ENCODE measurements at places on chromosomes 7 and 10.

GRCh38 chr7:91348711-91349110 is 84.5 kb downstream of the FZD1 start:
- DNase-seq: peak; percentile 24

DNA sequence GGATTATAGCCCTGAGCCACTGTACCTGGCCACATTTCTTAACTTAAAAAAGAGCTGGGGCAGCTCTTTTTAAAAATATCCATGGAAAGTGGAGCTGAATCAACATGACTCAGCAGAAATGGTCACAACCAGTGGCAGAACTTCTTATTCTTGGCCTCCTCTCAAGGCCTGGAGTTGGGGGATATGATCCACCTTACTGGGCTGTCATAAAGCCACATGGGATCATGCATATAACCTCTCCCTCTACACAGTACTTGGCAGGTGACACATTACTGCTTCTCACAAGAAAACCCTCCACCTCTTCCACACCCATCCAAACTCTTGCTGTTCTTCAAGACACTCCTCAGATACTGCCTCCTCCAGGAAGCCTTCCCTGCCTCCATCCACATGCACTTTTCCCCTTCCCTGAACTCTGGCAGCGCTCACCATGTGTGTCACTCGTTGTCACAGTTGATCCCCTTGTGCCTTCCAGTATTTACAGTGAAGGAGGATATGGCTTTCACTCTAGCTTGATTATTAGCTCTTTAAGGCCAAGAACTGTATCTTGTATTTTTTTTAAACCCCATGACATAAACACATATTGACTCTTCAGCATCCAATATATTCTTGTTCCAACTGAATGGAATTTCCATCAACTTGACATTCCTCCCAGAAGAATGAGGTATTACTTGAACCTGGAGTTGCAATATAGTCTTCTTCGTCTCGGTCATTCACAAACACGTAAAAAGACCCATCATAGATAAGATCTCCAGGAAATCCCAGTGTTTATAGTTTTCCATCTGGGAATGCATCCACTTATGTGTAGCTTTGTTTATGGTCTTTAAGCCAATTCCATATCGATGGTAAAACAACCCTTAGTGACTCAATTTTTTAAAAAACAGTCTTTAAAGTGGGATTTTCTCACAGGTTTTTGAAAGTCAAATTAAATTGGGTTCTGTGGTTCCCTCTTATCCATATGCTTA is 85.5 kb downstream of the TBXAS1 start:
- DNase-seq: peak; percentile 39

- peak; percentile 69 for DNase-seq
Measured at GRCh38 chr10:118543714-118544400, 51.6 kb downstream of the PRLHR start.

- no peak for DNase-seq
Measured at GRCh38 chr7:156158213-156158612, 345.9 kb upstream of the SHH start.

DNA sequence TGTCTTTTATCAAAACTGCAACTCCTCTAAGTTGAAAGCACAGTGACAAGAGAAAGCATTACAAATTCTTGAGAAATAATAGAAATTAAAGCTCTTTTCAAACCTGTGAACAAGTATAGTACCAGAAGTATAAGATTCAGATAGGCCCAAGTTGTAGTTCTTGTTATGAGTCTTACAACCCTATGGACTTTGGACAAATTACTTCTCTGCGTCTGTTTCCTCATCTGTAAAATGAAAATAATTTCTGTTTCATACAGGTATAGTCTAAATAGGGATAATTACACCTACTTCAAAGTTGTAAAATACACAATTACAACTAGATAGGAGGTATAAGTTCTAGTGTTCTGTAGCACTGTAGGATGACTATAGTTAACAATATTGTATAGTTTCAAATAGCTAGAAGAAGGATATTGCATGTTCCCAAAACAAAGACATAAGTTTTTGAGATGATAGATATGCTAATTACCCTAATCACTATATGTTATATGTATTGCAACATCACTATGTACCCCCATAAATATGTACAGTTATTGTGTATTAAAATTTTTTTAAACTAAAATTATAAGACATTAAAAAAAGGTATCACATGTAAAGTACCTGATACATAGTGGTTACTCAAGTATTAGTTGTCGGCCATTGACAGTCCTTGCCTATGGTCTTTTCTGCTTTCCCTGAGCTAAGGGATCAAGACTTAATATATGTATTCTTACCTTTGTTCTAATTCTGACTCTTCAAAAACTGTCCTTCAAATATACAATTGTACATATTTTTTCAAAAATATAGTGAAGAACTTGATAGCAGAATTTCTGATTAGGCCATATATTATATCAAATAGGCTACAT is 1.8 kb upstream of the WASL start:
- no peak for DNase-seq

- DNase-seq: no peak
Measured at GRCh38 chr7:81002421-81002820, 83.6 kb upstream of the SEMA3C start.

- no peak for DNase-seq
Measured at GRCh38 chr10:131902211-131902610, 1.4 kb downstream of the PPP2R2D start.

- DNase-seq: no peak
Measured at GRCh38 chr7:130090745-130091532, 20.6 kb downstream of the KLHDC10 start.

GRCh38 chr7:152733286-152733934 is 26.1 kb upstream of the ACTR3B start:
- no peak for DNase-seq

DNA sequence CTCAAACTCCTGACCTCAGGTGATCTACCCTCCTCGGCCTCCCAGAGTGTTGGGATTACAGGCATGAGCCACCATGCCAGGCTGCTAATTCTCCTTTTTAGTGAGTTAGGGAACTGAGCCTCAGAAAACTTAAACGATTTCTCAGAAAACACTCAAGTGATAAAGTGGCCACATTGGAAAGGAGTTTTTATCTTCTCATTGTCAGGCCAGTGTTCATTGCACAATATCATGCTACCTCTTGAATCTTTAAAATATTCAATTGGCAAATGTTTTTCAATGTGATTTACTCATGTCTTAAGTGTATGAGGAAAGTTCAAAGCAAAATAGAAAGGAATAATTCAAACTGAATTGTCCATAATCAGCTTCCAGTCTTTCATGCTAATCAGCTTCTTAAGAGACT is 80.7 kb downstream of the ITGB8 start:
- DNase-seq: no peak

GRCh38 chr7:114148779-114149178 is 230.0 kb upstream of the PPP1R3A start:
- DNase-seq: no peak

DNA sequence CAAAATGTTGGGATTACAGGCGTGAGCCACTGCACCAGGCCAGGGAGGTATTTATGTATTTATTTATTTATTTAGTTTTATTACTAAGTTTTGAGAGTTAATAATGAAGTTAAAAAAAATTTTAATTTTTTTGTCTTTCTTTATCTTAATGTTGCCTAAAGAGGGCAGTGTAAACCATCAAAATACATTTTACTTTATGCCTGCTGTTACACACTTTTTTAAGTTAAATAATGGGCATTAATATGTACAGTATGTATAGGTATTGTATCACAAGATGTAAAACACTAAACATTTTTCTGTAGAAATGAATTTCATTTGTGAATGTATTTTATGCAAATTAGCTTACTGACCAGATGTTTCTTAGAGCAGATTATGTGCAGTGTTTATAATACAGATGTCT is 129.4 kb downstream of the AASS start:
- DNase-seq: no peak

DNA sequence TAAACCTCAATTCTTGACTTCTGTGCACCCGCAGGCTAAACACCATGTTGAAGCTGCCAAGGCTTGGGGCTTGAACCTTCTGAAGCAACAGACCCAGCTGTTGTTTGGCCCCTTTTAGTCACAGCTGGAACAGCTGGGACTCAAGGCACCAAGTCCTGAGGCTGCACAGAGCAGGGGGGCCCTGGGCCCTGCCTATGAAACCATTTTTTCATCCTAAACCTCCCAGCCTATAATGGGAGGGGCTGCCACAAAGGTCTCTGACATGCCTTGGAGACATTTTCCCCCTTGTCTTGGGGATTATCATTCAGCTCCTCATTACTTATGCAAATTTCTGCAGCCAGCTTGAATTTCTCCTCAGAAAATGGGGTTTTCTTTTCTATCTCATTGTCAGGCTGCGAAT is 31.8 kb downstream of the LMBR1 start:
- no peak for DNase-seq

DNA sequence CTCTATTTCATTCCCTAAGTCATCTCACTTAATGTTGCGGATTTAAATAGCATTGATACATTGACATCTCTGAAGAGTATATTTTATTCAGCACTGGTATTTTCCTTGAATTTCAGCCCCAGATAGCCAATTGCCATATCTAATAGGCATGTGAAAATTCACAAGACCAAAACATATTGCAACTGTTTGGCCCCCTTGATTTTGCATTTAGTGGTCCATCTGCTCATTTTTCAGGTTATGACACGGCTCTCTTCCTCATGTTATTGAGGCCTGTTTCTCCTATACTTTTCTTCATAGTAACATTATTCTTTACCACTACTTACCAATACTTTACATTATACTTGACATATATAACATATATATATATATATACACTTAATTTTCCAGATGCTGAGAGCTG is 43.7 kb downstream of the MKLN1 start:
- no peak for DNase-seq

DNA sequence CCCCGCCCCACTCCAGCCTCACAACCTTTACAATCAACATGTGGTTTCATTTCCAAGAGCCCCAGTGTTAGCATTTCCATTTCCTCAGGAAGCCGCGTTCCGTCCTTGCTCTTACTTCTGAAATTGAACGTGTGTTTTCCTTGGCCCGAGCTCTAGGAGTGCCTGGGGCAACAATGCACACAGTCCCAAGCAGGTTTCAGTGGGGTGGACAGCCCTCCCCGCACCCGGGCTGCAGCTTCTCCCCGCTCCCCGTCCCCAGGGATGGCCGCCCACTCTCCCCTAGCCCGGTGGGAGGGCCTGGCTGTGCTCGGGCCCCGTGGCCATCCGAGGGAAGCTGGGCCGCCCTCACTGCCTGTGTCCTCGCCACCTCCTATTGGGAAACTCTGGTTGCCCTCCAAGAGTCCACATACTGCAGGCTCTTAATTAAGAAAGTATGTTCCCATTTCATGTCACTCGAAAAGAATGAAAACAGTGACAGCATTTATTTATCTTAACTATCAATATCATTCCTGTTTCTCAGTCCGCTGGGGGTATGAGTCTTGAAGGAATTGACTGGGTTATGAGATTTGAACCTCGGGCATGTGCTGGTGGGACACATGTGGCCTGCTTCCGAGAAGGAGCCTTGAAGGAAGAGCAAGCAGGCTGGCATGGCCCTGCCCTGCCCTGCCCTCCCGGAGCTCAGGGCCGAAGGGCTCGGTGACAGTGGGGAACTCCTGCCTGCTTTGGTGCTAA is 163.8 kb downstream of the GRK5 start:
- DNase-seq: peak; percentile 75

DNA sequence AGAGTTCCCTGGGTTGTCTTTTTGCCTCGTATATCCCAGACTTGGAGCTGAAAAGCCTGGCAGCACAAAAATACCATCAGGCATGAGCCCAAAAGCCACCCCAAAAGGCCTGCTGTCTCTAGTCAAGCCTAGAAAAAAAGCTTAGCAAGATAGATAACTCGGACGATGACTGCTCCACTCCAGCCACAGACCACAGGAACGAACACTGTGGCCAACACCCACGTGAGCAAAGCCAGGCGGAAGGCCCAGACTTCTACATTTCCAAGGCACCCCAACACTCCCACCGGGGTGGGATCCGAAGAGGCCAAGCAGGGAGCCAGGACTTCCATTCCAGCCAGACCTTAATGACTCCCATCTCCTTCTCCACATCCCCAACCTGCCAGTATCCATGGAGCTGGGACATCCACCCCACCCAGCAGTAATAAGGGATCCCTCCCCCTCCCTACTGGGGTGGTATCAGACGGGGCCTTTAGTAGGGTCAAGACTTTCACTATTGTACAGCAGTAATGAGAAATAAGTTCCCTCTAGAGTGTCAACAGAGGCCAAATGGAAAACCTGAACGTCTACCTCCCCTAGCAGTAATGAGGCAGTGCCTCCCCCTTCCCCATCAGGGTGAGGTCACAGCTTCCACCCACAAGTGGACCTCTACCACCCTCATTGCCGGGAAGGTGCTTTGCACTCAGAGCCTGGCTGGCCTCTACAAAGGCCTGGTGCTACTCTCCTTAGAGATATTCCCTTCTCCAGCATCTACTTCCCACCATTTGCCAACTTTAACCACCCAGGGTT is 23.0 kb downstream of the PRLHR start:
- DNase-seq: no peak

DNA sequence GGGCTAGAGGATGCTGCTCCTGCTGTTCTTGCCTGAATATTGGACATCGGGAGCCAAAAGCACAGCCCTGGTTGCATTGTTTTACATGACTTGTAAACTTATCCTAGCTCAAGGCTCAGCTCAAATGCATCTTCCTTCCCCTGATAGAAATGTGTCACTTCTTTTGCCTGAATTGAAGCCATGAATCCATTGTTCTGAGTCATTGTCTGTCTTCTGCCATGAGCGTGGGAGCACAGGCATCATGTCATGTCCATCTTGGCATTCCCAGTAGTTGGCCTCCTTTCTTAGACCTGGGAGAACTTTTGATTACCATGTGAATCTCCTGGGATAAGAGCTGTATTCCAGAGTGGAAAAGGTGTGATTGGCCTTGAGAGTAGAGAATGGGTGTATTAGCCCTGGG is 54.1 kb upstream of the OPN4 start:
- DNase-seq: no peak

DNA sequence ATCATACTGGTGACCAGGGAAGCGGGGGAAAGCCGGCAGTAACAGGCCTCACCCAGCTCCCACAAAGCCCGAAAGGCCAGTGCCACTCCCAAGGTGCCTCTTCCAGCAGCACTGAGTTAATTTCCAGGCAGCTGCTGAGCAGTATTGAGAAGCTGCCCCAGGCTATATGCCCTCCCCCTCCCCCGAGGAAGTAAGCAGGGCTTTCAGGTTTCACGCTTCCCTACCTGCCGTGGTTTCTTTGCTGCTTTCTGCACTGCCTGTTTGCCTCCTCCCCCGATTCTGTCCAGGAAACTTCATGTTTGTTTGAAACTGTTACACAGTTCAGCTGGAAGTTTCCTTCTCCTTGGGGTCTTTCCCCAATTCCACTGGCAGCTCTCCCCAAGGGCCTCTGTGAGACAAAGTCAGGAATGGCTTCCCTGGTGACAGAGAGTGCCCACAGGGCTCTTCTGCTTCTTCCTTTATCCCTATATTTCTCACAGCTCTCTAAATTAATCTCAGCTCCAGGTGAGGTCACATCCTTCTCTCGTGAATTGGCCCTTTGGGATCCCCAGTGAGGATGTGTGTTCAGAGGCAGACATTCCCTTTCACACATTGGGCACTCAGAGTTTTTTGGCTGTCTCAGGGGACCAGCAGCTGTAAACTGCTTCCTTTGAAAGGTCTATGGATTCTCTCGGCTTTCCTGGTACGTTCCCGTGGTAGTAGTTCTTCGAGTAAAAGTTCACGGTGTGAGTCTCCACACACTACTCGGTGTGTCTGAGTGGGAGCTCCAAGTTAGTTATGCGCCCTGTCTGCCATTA is 19.4 kb downstream of the C1GALT1 start:
- no peak for DNase-seq

- DNase-seq: peak; percentile 41
Measured at GRCh38 chr7:157278791-157279724, 57.7 kb upstream of the DNAJB6 start.

Measured in astrocyte of the hippocampus (primary cell).